ENCODE measurements at places on chromosomes 12 and 14.

GRCh38 chr12:81819991-81820633, 61.0 kb upstream of the PPFIA2 start:
- no peak for DNase-seq

- DNase-seq, result no peak
These were observed 89.0 kb downstream of the RFX4 start for GRCh38 chr12:106671840-106672239.

DNA sequence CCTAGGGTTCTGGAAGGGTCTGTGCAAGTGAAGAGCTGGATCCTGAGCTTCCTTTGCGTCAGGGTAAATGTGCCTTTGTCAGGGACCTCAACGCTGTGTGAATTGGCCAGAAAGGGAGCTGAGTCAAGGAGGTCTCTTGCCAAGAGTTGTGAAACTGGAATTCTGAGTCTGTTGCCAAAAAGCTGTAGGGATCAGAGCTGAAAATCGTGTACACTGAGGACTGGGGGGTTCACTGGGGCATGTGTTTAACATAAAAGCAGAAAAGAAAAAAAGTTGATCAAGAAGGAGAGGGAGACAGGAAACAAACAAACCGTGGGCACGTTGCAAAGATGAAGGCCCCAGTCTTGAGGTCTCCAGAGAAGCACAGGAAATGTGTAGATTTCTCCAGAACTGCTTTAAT, 1081.5 kb downstream of the VRK1 start:
- no peak for DNase-seq

- DNase-seq, result no peak
These were observed 195.4 kb upstream of the RMST start for GRCh38 chr12:97267166-97267565.

DNA sequence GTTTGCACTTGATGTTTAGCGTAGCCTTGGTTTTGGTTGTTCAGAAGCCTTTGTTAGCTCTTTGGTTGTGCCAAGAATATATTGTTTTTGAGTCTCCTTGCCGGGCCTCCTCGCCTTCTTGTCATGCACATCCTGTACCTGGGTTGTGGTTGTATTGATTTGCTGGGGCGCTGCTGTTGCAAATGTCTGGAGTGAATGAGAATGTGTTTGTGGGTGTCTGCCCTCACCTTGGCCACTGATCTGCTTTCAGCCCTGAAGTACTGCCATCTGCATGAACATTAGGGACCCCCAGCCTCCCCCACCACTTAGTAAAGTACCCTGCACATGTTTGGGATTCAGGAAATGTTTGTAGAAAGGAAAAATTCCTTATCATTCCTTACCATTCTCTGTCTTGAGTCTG, 16.5 kb downstream of the PRKCH start:
- DNase-seq, result no peak

GRCh38 chr12:562634-563033, 100.6 kb downstream of the NINJ2 start:
- DNase-seq, result no peak
